T-helper 9 cell (primary cell): ENCODE measurements at places on chromosomes 2 and 18.

DNA sequence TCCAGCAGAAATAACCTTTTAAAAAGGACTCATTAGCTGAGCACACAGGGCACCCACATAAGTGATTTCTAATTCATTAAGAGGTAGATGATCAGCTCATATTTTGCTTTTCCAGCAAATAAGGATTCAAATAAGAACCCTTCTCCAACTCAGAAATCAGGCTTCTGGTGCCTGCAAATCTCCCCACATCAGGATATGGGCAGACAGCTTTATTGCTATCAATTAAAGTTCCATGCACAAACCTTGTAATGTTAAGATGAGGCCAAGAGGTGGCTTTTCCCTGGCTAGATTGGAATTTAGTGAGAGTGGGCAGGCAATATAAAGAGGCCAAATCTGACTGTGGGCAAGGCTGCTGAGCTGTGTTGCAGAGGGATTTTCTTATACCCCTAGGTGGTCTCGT, 193.6 kb downstream of the SH3RF3 start:
- no peak for DNase-seq

DNA sequence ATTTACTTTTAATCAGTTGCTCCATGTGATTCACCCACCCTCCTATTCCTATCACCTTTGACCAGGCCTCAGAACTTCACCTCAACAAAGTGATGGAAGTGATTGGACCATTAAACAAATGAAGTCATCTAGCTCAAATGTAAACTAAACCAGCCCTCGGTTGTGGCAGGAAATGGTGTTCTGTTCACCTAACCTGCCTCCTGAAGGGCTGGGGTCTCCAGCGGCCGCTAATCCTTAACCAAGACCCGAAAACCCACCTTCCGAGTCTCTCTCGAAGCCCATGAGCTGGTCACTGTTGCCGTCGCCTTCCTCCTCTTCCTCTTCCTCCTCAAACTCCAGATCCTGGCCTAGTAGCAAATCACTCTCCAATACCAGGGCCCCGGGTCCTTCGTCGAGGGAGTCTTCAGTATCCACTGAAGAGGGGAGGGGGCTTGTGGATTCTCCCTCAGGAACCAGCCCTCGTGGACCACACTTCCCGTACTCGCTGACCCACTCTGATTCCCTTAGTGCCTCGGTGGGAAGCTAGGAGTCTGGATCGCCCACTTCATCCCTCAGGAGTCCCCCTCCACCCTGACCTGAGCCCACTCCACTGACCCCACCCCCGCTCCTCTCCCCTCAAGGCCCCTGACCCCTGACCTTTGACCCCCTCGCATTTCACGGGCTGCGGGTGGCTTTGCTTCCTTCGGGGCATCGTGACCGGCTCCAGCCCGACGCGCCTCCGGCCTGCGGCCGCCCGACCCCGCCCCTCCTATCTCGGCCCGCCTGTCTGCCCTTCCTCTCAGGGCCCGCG, 503 bp downstream of the ZNF513 start:
- peak; percentile 44 for DNase-seq

GRCh38 chr2:187079901-187080300, 230.9 kb upstream of the ZSWIM2 start:
- no peak for DNase-seq

DNA sequence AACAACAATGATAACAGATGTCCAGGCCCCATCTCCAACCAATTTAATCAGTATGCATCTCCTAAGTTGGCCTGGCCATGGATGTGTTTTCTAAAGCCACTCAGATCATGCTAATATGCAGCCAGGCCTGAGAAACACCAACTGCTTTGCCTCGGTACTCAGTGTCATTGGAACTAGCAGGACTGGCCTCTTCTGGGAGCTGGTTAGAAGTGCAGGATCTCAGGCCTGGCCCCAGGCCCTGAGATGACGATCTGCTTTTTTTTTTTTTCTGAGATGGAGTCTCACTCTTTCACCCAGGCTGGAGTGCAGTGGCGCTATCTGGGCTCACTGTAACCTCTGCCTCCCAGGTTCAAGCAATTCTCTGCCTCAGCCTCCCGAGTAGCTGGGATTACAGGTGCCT, 69.1 kb downstream of the IRS1 start:
- no peak for DNase-seq

GRCh38 chr2:79994161-79994560, 310.4 kb downstream of the LRRTM1 start:
- DNase-seq: no peak

DNA sequence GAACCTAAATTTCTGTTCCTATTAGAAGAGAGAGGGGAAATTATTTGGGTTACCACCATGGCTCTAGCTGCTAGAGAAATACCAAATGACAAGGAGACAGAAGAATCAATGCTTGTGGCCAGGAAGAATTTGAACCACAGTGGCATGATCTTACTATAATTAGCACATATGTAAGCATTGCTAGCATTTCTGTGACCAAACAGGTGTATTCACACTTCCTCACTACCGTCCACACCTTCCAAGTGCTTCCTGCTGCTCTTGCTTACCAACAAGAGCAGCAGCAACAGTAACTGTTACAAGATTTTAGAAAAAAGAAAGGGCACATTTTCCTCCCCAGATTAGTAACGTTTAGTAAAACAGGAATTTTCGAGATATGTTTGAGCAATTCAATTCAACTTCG, 60.5 kb downstream of the CDH7 start:
- no peak for DNase-seq

DNA sequence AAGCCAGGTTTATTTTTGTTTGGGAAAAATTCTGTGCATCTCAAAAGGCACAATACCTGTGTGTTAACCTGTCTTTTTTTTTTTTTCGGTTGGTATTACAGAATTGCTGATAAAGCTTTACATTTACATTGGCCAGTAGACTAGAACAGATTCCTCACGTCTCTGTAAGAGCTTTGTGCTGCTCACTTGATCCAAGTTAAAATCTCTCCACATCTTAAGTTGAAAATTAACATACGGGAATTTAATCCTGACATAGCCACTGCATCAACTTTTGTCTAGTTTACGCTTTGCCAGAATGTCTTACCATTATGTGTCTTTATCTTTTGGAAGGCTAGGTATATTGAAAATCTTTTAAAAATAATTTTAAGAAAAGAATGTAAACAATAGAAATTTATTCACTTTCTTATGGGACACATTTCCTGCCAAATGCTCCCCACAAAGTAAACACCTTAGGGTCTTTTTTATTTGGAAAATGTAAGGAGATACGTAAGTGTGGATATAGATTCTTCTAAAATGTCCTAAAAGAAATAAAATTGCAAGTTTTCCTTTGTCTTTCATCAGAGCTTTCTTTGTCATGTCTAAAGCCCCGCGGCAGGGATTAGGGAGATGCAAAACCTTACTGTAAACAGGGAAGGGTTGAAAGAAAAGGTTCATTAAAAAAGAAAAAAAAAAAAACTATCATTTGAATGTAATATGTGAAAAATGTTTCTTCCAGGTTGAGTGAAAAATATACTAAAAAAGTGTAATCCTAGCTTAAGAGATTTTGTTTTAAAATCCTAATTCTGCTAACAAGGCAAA, 912.8 kb downstream of the NRXN1 start:
- DNase-seq: no peak
